ENCODE measurements at places on chromosomes 2 and 18.

- no peak for DNase-seq
These were observed 60.0 kb downstream of the ZEB2 start for GRCh38 chr2:144459937-144460336.

DNA sequence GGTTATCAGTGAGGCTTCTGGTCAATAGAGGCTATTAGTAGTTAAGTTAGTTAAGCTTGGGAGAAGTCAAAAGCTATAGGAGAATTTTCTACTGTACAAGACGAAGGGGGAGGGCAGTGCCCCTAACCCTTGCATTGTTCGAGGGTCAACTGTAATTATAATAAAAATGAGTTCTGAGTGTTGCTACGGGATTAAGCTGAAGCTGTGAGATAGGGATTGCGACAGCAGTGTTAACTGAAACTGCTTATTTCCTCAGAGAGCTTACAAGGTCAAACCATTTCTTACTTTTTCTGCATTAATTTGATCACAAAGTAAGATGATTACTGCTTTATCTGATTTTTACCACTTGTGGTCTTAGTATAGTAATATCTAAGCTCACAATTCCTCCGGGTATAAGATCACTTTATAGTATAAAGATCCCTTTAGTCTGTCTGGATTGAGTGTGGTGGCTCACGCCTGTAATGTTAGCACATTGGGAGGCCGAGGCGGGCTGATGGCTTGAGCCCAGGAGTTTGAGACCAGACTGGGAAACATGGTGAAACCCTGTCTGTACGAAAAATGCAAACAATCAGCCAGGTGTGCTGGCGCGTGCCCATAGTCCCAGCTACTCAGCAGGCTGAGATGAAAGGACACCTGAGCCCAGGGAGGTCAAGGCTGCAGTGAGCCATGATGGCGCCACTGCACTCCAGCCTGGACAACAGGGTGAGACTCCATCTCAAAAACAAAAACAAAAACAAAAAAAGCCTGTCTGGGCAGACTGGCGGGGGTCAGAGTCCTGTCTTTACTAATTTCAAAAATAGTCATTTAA lies 119.5 kb upstream of the TLK1 start:
- no peak for DNase-seq

DNA sequence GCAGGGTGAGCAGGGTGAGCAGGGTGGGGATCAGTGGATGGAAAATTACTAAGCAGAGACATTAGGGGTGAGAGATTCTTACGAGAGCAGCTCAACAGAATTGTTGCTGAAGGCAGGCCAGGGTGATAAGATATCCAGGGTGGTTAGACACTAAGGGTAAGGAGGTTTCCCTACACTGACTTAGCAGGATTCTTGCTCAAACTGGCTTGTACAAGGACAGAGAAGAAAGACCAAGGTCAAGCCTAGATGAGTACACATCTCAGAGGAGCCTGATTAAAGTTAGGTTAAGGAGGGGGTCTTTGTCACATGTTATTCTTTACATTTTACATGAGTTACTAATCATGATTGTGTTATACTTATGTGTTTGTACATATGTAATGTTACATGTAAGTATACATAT lies 262.8 kb upstream of the FANCL start:
- DNase-seq: no peak

DNA sequence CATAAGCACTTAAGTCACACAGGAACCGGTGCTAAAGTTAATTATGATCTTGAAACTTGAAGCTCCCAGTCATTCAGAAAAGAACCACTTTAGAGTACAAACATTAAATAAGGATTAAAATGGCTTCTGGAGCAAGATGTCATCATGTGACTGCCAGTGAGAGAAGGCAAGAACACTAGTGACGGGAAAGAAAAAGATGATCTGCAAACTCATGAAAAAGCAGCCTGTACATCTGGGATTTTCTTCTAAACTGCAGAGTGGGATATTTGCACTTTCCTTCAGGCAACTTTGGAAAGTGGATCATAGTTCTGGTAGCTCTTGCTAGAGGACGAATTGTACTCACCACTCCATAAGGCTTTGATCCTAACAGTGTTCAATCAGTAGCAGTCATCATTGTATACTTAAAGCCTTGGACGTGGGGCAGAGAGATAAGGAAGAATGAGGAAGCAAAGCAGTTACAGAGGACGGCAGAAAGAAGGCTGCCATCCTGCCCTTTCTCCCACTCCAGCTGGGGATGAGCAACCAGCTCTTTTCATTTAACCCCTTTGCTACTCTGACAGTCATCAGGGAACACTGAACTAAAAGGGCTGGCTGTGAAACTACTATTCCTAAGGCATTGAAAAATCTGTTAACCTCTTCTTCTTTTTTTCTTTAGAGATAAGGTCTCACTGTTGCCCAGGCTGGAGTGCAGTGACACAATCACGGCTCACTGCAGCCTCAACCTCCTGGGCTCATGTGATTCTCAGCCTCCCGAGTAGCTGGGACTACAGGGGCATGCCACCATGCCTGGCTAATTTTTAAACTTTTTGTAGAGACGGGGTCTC lies 18.1 kb downstream of the ABHD3 start:
- DNase-seq: no peak

- no peak for DNase-seq
These were observed 248.9 kb downstream of the OSR1 start for GRCh38 chr2:19109518-19109917.

- DNase-seq: no peak
These were observed 240.4 kb downstream of the IKZF2 start for GRCh38 chr2:212911011-212911410.

DNA sequence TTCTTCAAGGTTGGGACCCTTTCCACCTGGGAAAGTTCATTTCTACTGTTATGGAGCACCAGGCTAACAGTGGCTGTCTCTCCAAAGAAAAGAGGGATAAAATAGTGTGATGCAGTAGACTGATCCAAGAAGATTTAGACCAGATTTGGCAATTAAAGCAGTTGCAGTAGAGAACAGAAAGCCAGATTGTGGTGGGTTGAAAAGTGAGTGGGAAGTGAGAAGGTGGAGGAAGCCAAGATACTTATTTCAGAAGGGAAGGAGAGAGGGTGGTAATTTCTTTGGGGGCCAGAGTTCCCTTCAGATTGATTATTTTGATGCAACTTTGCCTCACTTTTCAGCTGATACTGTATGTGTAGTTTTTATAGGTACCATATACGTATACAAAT lies 8.0 kb downstream of the MYL12B start:
- no peak for DNase-seq

GRCh38 chr2:168216351-168217005 lies 30.9 kb downstream of the STK39 start:
- DNase-seq: no peak

DNA sequence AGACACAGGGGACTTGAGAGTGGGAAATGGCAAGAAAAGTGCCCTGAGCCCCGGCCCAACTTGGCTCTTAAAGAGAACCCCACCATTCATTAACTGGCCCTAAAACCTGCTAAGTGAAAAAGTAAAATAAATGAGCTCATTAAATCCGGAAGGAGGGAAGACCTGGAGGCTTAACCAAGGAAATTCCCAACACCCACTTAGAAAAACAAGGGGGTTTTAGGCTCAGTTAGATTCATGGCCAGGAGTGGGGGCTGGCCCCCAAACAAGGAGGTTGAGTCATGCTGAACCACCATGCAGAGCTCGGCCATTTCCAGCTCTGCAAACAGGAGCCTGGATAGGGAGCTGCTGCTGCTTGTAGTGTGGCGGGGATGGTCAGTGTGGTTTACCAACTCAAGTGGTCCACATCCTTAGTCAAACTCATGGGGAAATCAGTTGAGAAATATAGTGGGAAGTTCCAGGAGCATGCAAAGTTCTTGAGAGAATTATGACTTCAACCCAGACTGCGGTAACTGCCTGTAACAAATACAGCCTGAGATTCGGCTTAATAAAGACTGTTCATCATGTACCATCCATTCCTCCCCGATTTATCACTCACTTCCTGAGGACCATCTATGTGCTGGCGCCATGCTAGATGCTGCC lies 39.7 kb upstream of the MRPL19 start:
- DNase-seq: no peak
